ENCODE measurements at places on chromosomes 2 and 18.

GRCh38 chr2:30675758-30676157 lies 131.5 kb downstream of the CAPN13 start:
- DNase-seq: peak; percentile 78

DNA sequence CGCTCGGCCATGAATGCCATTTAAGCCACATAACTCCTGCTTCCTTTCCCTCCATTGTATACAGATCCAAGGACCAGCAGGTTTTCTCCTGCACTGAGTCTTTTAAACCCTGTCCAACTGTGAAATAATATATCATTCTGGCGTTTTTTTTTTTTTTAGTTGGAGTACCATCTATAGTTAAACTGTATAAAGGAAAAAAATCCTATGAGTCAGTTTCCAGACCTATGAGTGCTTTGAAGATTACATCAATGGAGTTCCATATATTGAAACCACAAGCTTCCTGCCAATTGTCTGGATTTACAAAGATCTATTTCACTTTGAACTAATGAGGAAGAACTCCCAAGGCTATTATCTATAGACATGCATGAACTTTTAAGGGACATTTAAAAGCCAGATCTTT lies 2.4 kb upstream of the MALT1 start:
- peak; percentile 35 for DNase-seq

DNA sequence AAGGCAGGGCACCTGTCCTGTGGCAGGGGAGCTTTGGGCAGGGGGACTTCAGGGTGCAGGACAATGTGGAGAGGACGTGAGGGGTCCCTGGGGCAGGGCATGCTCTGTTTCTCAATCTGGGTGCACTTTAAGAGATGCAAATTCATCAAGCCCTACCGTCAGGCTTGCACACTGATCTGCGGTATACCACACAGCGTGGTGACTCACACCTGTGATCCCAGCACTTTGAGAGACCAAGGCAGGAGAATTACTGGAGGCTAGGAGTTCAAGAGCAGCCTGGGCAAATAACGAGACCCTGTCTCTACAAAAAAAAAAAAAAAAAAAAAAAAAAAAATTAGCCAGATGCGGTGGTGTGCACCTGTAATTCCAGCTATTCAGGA lies 10.2 kb upstream of the GPC1 start:
- DNase-seq: no peak

GRCh38 chr2:9261231-9261883 lies 54.7 kb downstream of the ASAP2 start:
- DNase-seq: peak; percentile 44

DNA sequence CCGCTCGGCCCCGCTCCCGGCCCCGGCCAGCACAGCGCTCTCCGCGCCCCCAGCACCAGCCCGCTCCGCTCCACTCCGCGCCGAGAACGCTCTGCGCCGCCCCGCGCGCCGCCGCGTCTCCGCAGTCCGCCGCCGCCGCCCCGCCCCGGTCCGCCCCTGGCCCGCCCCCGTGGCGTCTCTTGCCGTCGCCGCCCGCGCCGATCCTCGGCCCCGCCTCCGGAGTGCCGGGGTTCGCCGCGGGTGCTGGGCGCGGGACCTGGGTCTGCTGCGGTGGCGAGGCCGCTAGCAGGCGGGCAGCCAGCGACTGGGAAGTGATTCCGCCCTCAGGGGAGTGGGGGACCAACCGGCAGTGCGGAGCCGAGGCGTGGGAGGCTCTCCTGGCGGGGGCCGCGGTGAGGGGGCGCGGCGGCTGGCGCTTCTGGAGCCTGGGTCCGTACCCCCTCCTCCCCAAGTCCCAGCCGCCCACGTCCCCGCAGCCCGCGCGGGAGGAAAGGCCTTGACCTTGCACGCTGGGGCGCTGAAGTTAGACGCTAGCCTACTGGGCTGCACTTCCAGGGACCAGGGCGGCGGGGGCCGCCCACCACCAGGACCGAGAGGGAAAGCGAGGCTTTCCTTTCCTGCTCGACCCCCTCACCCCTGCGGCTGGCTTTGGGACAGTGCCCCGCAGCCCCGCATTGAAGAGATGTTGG lies at the start of gene HS6ST1:
HS6ST1 (minus strand) TSS at position 93 of the 689 bp plus-strand sequence. CDS start 305 bp downstream, outside the sequence.
- DNase-seq: peak; percentile 94

GRCh38 chr2:73268830-73269685 lies 15.2 kb downstream of the FBXO41 start:
- no peak for DNase-seq
